ENCODE measurements at places on chromosomes 7 and 10.

GRCh38 chr10:132835848-132836233 lies 49.9 kb upstream of the NKX6-2 start:
- DNase-seq = no peak

DNA sequence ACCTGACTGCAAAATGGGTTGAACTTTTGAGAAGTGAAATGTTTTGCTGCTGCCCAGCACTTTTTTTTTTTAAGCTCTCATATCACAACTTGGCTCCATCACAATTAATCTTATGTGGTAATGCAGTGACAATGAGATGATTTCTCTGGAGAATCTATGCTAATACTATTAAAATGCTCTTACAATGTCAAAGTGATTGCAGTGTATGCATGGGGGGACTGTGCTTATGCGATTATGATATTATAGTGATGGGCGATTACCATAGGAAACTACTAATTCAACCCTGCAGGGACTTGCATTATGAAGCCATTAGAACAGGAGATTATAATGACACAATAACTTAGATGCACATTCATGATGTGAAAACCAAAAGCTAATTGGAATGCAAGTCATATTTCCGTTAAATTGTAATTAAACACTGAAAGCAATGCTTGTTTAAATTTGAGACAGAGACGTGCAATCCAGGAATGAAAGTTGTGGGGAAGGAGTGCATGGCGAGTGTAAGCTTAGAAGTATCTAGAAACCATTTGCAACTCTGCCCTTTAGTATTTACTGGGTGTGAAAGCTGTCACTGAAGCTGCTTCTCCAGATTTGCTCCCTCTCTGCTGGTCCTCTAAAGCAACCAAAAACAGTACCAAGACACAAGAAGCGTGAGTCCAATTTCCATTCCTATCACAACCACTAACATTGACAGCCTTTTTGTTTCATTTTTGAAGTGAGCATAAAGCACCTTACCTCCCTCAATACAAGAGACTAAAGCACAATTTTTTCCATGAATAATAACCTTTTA lies 21.6 kb downstream of the PTER start:
- DNase-seq = no peak

DNA sequence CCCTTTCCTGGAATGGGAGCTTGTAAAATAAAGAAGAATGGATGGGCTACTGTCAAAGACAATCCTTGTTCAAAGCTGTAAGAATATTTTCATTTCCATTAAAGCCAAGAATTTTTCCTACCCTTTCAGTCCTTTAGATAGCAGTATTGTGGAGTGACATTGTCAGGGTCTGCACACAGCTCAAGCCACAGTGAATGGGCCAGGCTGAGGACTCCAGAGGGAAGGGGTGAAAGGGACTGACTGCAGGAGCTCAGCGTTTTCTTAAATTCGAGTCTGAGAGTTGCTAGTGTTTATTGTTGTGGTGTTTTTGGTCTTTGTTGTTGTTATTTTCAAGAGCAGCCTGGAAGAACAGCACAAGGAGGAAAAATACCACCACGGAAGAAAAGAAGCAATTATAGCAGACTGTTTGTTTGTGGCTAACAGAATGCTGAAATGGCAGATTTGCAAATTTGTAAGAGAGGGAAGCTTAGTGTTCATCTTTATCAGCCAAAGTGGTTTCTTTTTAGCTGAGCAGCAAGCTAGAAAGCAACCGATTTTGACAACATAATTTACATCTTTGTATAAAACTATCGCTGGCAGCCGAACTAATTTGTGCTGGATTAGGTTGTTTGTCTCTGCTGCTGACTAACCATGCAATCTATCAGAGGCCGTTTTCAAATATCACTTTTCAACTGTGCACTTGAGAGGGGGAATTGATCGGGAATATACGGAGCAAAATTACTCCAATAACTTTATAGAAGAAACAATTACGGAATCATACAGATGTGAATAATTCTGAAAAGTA lies 192.1 kb downstream of the LRMDA start:
- DNase-seq = no peak

- DNase-seq = no peak
These were observed 194.3 kb downstream of the PTEN start for GRCh38 chr10:88057720-88058119.

- no peak for DNase-seq
These were observed 767.7 kb downstream of the TYW1 start for GRCh38 chr7:67764289-67764688.

DNA sequence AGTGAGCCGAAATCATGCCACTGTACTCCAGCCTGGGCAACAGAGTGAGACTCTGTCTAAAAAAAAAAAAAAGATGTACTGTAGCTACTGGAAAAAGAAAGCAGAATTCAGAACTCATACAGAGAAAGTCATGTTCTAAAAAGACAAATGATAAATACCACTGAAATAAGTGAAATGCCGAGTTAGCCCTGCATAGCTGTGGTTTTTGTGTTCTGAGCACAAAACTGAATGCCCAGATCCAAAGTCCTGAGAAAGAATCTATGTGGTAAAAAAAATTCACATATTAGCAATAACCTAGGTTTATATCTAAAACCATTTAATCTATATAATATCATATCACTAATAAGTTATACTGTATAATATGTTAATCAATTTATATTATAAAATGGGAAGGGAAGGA lies 29.3 kb upstream of the HECW1 start:
- no peak for DNase-seq

- no peak for DNase-seq
These were observed 171.1 kb upstream of the KLF6 start for GRCh38 chr10:3955955-3956617.

DNA sequence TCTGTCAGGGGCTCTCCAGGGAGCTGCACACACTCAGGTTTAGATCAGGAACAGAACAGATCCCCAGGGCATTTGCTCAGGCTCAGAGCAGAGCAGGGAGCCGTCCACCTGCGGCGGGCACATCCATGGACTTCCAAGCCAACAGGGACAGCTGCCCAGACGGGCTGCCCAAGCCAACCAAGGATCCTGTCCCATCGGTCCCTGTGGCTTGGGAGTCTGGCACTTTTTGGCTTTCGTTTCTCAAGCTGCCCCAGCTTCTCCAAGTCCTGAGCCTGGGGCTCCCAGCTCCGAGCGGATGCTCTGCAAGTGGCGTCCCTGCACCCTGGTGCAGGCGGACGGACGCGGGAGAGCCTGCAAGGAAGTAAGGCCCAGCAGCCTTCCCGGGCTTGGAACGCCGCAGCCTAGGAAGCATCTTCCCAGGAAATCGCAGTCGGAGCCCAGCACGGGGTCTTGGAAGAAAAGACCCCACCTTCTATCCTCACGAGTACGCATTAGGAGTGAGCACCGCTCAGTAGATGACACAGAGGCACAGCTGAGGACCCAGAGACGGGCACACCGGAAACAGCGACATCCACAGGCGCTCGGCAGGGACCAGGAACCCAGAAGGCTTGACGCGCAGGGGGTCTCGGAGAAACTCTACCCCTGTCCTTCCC lies 6.0 kb downstream of the GPR146 start:
- DNase-seq = no peak

DNA sequence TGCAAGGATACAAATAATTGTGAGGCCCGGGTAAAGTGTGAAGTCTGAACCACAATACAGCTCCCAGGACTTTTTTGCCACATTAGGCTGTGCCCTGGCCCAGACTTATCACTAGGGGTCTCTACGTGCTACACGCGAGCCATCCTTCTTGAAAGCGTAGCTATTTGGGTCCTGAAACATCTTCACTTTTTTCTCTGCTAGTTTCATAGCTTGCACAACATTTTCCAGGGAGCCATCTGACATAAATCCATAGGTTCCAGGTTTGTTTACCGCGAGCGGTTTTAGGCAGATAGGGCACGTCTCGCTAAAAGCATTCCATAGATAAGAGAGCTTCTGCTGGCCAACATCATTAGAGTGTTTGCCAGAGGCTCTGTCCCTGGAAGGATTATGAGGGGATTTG lies 226.5 kb downstream of the RPS24 start:
- no peak for DNase-seq

DNA sequence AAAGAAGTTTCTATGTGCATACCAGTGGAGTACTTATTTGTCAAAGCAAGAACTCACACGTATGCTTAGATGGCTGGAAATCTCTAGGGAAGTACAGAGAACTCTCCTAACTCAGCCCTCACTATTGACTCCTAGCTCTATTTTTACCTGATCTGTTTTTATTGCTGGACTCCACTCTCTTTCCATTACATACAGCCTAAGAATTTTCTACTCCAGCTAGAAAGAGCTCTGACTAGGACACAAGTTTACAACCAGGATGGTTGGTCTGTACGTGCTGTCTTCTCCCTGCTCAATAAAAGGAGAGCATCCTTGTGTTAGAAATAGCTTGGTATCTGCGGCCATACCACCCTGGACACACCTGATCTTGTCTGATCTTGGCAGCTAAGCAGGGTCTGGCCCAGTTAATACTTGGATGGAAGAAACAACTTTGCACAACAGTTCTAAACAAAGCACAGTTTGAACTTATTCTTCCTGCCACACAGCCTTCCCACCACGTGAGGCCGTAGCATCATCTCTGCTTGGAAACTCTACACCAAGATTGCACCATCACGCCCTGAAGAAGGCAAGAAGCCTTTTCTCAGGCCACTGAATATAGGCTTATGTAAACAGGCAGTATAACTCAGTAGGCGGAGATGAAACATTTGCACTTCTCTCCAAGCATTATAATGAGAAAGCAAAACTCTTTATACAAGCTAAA lies 50.7 kb downstream of the KCNMA1 start:
- peak; percentile 62 for DNase-seq

DNA sequence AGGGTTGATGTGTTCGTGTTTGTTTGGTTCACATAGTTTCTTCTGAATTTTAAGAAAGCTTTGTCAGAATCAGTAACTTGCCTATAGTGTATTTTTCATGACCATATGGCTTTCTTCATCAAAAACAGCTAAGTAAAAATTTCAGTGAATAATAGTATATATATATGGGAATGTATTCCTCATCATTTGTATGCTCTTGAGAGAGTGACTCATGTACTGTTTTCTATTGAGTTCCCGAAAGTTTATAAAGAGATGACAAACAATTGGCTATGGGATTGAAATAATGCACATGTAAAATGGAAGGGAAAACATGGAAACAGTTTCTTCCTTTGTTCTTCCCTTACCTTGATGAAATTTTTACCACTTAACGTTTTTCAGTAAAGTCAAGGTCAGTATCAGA lies 56.4 kb downstream of the KAT6B start:
- DNase-seq = no peak

DNA sequence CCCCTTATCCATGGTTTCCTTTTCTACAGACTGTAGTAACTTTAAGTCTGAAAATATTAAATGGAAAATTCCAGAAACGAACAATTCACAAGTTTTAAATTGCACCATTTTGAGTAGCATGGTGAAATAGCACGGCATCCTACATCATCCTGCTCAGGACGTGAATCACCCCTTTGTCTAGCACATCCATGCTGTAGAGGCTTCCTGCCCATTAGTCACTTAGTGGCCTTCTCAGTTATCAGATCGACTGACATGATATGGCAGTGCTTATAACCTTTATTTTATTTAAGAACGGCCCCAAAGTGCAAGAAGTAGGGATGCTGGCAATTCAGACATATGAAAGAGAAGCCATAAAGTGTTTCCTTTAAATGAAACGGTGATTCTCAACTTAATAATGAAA lies 82.7 kb downstream of the CPXM2 start:
- DNase-seq = peak; percentile 90

DNA sequence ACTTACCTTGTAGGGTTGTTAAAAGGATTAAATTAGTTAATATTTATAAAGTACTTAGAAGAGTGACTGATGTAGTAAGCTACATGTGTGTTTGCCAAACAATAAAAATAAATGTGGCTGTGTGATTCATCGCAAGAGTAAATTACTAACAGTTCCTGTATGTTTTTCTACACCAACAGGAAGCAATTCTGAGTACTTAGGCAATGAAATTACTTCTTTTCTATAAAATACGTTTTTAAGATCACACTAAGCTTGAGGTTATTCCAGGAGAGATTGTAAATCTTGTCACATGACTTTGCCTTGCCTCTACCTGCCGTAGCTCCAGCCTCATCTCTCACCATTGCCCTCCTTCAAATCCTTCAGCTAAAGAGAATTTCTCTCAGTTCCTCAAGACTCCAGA lies 18.1 kb upstream of the GSTK1 start:
- peak; percentile 57 for DNase-seq

GRCh38 chr10:124721330-124722045 lies 22.7 kb downstream of the FAM53B start:
- no peak for DNase-seq

GRCh38 chr7:51369746-51370145 lies 53.1 kb upstream of the COBL start:
- no peak for DNase-seq

- DNase-seq = no peak
These were observed 213.6 kb upstream of the DPP6 start for GRCh38 chr7:153838591-153838990.

- DNase-seq = peak; percentile 51
These were observed 27.1 kb downstream of the PRLHR start for GRCh38 chr10:118568327-118568848.

GRCh38 chr7:46939089-46939488 lies 642.8 kb downstream of the TNS3 start:
- no peak for DNase-seq

DNA sequence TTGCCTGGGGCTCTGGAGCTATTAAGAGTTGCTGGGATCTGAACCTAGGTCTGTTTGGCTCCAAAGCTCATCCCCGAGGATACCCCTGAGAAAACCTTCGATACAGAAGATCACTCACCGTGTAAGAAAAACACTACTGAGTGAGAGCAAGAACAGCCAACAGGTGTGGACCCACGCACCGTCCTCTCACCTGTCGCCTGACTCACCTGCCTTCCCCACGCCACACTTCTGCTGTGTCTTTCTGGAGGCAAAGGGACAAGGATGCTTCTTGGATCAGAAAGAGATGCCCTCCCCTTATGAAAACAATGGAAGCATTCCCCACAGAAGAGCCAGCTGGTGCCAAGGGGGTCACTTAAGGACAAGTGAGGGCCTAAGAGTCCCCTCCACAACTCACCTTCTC lies 46.7 kb downstream of the COL13A1 start:
- no peak for DNase-seq

GRCh38 chr10:37752334-37752875 lies 105.0 kb downstream of the ZNF248 start:
- no peak for DNase-seq

GRCh38 chr10:82543631-82544030 lies 668.6 kb downstream of the NRG3 start:
- DNase-seq = no peak

GRCh38 chr10:34590793-34591192 lies 224.3 kb downstream of the PARD3 start:
- no peak for DNase-seq

- DNase-seq = peak; percentile 47
These were observed 86.5 kb downstream of the RALA start for GRCh38 chr7:39709768-39710311.

GRCh38 chr7:130277763-130278643 lies 11.3 kb downstream of the CPA2 start:
- peak; percentile 35 for DNase-seq

All from HFFc6 (cell line).